ENCODE measurements at places on chromosomes 16 and 17.

- DNase-seq = no peak
Measured at GRCh38 chr17:55830699-55831471, 80.0 kb downstream of the PCTP start.

- no peak for DNase-seq
Measured at GRCh38 chr17:63488851-63489250, 12.0 kb downstream of the ACE start.

GRCh38 chr16:68710211-68710610 lies 26.9 kb upstream of the CDH1 start:
- no peak for DNase-seq

DNA sequence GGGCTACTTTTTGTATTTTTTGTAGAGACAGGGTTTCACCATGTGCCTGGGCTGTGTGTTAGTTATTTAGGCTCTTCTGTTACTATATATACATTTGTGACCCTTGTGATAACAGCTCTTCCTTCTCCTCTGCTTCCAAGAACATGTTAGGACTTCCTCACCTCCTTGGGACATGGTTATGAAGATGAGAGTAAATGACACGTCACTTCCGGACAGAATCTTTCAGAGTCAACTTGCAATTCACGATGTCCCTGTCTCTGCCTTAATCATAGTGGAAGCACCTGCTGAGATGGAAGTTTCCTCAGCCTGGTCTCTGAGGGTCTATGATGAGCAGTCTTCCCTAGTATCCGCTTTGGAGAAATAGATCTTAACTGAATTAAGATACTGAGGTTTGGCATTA lies 42.9 kb downstream of the CCDC42 start:
- DNase-seq = no peak

- no peak for DNase-seq
Measured at GRCh38 chr17:18315562-18315922, 449 bp downstream of the SMCR8 start.

DNA sequence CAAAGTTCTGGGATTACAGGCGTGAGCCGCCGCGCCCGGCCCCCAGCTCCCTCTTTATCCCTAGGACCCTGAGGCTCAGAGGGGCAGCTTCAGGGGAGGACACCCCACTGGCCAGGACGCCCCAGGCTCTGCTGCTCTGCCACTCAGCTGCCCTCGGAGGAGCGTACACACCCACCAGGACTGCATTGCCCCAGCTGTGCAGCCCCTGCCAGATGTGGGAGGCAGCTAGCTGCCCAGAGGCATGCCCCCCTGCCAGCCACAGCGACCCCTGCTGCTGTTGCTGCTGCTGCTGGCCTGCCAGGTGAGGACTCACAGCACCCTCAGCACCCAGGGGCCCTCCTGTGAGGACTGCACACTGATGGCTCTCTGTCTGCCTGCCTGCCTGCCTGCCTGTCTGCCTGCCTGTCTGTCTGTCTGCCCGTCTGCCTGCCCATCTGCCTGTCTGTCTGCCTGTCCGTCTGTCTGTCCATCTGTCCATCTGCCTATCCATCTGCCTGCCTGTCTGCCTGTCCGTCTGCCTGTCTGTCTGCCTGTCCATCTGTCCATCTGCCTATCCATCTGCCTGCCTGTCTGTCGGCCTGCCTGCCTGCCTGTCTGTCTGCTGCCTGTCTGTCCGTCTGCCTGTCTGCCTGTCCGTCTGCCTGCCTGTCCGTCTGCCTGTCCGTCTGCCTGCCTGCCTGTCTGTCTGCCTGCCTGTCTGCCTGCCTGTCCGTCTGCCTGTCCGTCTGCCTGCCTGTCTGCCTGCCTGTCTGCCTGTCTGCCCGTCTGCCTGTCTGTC lies 5.0 kb downstream of the GCGR start:
- DNase-seq = no peak

DNA sequence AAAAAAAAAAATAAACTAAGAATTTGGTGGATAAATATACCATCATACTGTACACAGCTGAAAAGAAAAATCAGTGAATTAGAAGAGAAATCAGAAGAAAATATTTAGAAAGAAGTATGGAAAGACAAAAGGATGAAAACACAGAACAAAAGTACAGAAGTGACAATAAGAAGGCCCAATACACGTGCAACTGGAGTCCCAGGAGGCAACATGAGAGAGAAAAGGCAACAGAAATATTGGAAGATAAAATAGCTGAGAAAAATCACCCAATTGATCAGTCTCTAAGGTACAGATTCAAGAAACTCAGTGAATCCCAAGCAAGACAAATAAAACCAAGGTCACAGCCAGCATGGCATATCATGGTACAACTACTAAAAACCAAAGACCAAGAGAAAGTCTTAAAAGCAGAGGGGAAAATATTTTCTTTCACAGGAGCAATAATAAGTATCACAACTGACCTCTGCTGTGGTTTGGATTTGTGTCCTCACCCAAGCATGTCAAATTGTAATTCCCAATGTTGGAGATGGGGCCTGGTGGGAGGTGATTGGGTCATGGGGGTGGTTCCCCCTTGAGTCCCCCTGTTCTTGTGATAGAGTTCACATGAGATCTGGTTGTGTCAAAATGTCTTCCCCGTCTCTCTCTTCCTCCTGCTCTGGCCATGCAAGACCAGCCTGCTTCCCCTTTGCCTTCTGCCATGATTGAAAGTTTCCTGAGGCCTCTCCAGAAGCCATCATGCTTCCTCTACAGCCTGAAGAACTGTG lies 20.2 kb upstream of the ENGASE start:
- DNase-seq = no peak

DNA sequence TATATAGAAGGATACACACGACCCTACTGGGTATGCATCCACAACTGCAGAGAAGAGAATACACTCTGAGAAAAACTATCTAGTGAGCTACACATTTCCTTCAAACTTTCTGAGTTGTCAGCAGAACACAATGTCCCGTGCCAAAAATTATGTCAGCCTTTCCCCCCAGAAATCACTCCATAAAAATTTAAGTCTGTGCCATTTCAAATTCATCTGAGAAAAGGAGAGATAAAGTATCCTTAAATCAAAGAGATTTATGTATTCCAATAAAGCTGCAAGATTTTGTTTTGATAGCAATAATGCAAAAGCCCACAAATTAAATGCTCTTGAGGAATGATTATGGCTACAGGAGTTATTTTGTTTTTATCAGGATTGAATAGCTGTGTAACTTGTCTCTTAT lies 760.1 kb downstream of the CDH11 start:
- DNase-seq = no peak

DNA sequence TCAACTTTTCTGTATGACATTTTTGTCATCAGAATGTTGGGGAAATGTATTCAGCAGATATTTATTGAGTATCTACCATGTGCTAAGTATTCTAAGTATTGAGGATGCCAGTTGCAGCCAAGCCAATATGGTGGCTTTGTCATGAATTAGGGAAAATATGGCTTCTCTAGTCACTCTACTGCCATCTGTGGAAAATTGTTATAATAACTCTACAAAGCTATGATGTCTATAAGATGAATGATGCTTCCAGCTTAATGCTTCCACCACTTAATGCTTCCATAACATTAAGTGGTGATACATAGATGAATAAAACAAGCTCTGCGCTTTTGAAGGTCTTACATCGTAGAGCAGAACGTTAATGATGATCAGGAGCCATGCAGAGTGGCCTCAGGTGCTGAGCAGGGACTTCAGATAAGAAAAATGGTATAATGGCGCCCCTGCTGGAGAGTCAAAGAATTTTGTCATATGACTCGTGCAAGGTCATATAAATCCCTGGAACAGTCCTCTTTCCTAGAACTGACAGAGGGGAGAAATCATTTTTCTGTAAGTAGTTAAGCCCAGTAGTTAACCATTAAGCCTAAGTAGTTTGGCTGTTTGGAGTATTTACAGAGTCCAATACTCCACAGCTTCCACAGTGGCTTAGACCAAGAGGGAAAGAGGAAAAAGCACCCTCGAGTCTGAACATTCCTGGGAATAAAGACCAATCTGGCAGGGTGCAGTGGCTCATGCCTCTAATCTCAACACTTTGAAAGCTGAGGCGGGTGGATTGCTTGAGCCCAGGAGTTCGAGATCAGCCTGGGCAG lies 2.7 kb upstream of the TMIGD1 start:
- DNase-seq = peak; percentile 78

GRCh38 chr17:78588258-78589030 lies 11.2 kb upstream of the DNAH17 start:
- no peak for DNase-seq

DNA sequence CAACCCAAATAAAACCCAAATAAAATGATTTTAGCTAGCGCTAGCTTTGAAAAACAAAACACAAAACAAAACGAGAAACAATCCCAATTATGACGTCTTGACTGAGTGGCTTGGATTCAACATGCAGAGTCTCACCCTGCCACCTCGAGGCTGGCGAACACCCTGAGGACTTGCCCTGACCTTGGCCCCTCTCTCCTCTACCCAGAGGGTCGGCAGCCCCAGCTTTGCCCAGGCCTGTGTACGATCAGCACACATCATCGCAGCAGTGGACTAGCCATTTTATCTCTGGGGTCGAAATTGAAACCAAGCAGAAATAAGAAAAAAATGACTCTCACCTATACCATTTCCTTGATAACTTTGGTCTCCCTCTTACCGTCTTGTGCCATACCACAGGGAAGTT lies 4.9 kb downstream of the JMJD6 start:
- no peak for DNase-seq

GRCh38 chr16:4486126-4486893 lies 10.1 kb downstream of the HMOX2 start:
- no peak for DNase-seq

DNA sequence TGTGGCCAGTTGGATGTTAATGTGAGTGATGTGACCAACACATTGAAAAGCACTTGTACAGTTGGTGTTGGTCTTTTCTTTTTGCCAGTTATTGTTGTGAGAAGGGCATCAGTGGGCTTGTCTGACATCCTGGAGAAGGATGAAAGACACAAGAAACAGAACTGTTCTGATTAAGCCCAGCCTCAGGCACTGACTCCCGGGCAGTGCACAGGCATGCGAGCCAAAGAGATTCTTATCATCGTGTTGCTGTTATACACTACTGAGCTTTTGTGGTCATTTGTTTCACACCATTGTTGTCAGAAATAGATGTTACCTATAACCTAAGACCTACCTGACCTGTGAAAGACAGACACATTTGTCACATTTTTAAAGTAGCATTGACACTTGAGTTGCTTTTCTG lies 236.8 kb upstream of the CA10 start:
- DNase-seq = no peak

DNA sequence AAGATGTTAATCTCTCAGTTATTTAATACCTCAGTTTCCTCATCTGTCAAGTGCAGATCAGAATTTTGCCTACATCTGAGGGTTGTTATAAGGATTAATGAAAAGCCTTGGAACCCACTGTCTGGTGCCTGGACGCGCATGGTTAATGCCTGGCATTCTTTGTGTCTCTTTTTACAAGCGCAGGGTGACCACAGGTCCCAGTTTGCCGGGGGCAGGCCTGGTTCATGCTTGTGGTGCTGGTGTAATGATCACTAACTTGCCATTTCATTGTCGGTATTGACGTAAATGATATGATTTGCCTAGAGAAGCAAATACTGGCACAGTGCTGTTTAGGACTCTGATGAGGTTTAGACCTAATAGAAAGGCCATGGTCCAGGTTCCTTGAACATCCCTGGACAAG lies 23.1 kb downstream of the MRC2 start:
- no peak for DNase-seq

DNA sequence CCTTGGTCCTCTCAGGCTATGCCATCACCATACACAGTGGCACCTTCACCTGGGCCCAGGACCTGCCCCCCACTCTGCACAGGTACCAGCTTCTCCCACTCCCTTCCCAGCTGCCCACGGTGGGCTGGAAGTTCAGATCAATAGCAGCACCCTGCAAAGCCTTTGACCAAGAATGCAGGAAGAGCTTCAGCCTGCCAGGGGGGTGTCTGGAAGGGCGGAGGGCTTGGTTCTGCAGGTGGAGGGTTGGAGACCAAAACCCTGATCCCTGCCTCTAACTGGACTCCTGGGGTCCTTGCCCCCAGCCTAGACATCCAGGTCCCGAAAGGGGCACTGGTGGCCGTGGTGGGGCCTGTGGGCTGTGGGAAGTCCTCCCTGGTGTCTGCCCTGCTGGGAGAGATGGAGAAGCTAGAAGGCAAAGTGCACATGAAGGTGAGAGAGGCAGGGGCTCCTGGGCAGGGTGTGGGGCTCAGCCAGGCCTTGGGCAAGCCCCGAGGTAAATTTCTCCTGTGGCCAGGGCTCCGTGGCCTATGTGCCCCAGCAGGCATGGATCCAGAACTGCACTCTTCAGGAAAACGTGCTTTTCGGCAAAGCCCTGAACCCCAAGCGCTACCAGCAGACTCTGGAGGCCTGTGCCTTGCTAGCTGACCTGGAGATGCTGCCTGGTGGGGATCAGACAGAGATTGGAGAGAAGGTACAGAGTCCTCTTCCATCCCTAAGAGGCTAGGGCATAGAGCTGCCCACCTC lies 34.3 kb downstream of the ABCC3 start:
- DNase-seq = no peak

GRCh38 chr16:67421030-67421429 lies 4.8 kb upstream of the ZDHHC1 start:
- no peak for DNase-seq

DNA sequence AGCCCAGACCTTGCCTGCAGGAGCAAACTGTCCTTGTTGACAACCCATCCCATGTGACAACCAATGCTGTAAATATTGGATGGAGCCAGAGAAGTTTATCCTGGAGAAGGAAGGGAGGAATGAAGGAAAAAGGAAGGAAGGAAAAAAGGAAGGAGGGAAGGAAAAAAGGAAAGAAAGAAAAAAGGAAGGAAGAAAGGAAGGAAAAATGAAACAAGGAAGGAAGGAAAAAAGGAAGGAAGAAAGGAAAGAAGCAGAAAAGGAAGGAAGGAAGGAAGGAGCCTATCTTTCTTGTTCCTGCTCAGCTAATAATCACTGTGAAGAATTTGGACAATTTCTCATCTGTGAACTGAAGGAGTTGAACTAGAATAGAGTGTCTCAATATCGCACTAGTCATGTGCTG lies 56.1 kb downstream of the ACSM2B start:
- no peak for DNase-seq

DNA sequence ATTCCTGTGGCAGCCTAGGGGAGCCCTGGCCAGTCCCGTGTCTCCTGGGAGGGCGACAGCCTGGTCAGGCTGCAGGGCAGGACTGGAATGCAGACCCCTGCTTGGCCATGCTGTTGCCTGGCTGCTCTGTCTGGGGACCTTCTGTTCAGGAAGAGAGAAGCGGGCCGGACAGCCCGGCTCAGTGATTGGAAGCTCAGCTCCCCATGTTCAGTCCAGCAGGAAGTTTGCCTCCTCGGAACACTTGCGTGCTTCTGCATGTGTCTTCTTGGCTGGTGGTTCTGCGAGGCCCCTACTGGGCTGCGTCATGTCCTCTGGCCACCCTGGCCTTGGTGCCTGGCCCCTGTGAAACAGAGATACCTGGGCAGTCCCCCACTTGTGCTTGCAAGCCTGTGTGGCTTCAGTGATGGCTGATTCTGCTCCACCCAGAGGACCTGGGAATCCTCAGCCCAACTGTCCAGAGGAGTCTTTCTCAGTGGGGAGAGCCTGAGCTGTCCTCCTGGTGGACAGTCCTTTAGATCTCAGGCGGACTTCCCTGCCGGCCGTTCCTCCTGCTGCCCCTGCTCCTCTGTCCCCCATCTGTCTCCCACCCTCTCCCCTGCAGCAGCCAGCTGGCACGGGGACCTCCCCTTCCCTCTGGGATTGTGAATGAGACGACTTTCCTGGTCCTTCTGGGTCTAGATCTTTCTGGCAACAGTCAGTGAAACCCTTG lies 279.5 kb downstream of the SEC14L1 start:
- no peak for DNase-seq

- no peak for DNase-seq
Measured at GRCh38 chr16:20347666-20348364, 4.7 kb downstream of the UMOD start.

- DNase-seq = no peak
Measured at GRCh38 chr16:88807626-88808453, 3.9 kb downstream of the APRT start.
